ENCODE measurements at places on chromosomes 7 and 10.

GRCh38 chr7:99984593-99984992, 8.8 kb upstream of the AZGP1 start:
- no peak for DNase-seq

DNA sequence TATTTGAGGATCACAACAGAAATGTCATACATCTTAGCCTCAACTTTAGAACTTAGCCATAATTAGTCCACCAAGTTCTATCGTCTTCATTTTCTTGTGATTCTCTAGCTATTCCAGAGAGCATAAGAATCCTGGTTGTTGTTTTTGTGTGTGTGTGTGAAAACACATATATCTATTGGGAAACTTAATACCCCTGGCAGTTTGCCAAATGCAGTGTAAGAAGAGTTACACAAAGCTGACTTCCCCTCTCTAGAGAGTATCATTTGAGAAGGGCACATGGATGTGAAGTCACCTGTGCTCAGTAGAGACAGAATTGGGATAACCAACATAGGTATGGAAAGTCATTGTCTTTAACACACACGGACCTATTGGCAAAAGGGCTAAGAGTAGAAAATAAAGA, 19.3 kb downstream of the FOXI2 start:
- no peak for DNase-seq

GRCh38 chr7:44046321-44047061, 2.0 kb downstream of the DBNL start:
- DNase-seq, result no peak

- no peak for DNase-seq
Observed at GRCh38 chr10:62691336-62691735, 113.2 kb upstream of the ADO start.

- DNase-seq, result no peak
Observed at GRCh38 chr7:138665249-138665648, 35.9 kb downstream of the SVOPL start.

- no peak for DNase-seq
Observed at GRCh38 chr10:15378569-15378968, 7.5 kb upstream of the FAM171A1 start.

DNA sequence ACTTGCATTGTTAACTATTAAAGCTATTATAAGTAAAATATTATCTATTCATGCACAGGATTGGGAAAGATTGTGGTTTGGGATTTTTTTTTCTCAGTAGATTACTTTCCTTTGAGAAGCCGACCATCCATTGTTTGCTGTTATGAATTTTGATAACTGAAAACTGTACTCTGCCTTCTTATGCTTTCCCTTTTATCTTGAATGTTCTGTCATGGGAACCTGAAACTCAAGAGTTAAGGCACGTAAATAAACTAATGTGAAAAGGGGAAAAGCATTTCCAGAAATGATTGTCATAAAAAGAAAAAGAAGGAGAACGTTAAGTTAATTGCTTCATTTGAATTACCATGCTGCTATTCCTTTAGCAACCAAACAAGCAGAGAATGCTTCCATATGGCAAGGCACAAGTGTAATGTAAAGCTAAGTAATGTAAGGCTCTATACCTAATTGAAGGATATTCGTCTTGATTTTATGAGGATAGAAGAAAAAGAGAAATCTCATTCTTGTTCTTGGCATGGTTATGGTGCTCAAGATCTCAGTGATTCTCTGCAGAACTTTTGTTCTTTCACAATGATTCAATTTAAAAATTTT, 370.8 kb downstream of the AUTS2 start:
- DNase-seq, result no peak

DNA sequence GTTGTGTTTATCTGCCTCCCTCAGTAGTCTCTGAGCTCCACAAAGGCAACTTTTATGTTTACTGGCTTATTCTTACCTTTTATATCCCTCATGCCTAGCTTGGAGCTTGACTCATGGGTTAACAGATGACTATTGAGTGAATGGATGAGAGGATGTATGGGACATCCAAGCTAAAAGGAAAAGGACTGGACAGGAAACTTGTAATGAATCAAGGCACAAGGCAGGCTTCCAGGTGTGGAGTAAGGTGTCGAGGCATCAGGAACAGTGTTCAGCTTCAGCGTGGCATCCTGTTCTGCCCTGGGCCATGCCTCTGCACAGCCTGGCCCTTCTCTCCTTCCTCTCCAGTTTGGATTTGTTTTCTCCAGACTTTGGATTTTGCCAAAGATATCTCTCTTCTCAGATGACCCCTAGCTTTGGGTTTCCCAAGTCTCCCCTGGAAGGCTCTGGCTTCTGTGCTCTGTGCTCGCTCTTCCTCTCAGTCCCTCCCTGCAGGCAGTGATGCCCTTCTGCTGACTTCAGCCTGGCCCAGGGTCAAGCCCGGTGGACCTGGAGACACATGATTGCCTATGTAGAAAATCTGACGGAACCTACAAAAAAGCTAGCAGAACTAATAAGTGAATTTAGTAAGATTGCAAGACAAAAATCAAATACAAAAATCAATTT, 367.3 kb downstream of the CXCL12 start:
- DNase-seq, result no peak

GRCh38 chr10:60149003-60149402, 240.7 kb downstream of the ANK3 start:
- DNase-seq, result no peak

GRCh38 chr7:20661884-20662283, 46.4 kb downstream of the ABCB5 start:
- no peak for DNase-seq

DNA sequence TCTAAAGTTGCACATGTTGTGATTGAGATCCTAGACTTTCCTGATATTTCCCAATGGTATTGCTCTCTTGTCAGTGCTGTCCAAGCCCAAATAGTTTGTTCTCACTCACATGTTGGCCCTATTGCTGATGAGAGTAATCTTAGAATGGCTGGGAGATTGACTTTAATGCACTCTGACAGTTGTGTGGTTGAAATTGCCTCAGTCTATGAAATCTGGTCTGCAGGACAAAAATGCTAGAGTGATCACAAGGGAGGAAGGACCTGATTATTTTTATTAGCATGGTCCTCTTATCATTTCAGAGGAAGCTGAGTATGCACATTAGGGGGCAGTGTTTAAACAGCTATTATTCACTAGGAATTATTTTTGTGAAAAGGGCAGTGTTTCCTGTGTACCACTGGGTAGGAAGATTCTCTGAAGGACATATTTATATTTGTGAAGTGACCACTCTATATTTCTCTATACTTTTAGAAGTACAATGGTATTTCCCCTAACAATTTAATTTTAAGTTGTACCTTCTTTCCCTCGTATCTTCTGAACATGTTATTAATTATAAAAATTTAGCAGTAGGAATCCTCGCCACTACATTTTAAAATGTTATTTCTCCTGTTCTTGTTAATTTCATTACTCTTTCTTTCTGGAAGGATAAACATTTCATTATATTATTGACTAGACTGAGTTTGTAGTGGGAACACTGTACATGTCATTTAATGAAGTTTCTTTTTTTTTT, 64.4 kb downstream of the SUGCT start:
- DNase-seq, result no peak

GRCh38 chr7:84191261-84191660, 3.3 kb downstream of the SEMA3A start:
- DNase-seq, result no peak

DNA sequence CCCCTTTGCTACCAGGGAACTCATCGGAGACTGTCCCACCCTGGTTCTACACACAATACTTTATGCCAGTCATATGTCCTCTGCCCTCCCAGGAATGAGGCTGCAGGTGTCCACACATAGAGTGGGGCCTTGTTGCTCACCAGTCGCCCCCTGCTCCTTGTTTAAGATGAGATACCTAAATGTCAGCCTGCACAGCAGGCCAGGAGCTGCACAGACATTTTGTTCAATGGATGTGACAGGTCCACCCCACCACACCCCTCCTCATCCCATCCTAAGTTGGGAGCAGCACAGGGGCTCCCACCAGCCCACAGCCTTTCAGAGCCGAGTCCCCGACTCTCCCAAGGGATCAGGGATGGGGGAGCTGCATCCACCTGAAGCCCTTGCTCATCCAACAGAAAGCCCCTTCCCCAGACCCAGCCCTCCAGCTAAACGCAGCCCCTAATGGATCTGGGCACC, 6.2 kb upstream of the GRID1 start:
- no peak for DNase-seq

GRCh38 chr7:85528581-85528980, 341.7 kb upstream of the SEMA3D start:
- no peak for DNase-seq

DNA sequence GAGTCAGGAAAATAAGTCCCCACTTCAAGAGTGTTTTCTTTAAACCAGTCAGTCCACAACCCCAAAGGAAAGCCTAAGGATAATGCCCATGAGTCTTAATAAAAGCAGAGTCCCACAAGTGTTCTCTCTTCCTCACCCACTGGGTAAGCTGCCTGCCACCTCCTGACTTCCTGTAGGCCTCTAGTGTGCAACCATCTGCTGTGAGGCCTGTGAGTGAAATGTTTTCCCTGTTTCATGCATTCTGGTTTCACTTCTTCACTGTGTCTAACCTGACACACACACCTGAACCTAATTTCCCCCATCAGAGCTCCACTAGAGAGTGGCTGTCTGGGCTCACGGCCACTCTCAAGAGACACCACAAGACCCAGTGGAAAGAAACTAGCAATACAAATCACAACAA, 38.9 kb upstream of the GDF10 start:
- peak; percentile 61 for DNase-seq

DNA sequence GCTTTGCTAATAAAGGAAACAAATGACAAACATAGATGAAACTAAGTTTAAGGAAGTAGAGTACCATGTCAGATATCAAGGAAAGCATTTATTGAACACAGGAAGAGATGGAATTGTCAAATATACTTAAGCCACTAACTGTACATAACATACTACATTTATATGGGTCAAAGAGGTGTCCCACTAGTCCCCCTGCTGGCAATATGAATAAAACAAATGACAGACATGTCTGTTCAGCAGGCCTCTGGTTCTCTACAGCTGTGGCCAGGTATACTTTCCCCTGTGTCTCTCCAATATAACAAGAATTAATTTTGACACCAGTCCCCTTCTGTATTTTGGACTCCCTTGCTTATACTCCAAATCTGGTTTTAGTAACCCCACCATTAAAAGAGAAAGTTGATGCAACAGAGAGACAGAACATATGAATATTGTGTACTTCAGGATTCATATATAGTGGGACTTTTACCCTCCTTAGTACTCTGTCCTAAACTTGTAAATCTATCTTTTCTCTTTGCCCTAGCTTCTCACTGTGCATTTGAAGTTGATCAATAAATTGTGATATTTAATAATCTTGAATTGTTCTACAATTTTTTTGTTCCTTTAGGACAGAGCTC, 42.9 kb downstream of the CD36 start:
- DNase-seq, result peak; percentile 10

- DNase-seq, result peak; percentile 81
Observed at GRCh38 chr10:124688889-124689670, 55.1 kb downstream of the FAM53B start.

GRCh38 chr7:9719303-9719702, 1254.4 kb upstream of the PHF14 start:
- no peak for DNase-seq

DNA sequence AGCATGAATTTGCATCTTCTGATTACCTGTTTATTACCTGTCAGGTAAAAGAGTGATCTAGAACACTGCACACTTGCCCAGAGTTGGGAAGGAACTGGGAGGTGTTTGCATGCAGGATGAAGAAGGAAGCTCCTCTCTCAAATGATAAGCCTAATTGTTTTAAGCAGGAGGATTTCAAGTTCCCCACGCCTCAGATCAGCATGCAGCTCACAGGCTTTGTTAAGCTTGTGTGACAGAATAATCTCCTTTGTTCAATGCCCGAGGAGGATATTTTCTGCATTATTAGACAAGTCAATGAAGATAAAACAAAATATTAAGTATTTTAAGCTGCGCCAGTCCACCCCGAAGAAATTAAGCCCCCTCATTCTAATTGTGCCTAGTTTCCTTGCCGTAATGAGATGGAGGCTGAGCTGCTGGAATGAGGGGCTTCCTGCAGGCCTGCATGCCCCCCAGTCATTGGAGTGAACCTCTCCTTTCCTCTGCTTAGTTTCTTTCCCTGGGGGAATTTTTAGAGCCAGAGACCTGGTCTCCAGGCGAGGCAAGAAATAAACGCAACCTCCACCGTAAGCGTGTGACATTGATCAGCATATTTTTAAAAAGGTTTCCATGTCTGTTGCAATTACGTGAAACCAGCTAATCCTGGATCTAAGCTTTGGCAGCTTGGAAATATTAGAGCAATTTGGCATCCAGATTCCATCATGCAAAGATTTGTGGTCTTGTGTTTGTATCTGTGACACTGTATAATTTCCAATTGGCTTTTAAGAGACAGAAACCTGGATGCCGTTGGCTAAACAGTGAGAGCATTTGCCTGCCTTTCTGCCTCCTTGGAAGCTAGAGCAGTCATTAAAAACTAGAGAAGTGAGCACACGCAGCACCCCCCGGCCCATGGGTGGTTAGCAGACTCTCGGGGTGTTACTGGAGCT, 376.0 kb downstream of the GALNT17 start:
- DNase-seq, result no peak

- DNase-seq, result no peak
Observed at GRCh38 chr7:135975166-135975565, 2.0 kb downstream of the MTPN start.

DNA sequence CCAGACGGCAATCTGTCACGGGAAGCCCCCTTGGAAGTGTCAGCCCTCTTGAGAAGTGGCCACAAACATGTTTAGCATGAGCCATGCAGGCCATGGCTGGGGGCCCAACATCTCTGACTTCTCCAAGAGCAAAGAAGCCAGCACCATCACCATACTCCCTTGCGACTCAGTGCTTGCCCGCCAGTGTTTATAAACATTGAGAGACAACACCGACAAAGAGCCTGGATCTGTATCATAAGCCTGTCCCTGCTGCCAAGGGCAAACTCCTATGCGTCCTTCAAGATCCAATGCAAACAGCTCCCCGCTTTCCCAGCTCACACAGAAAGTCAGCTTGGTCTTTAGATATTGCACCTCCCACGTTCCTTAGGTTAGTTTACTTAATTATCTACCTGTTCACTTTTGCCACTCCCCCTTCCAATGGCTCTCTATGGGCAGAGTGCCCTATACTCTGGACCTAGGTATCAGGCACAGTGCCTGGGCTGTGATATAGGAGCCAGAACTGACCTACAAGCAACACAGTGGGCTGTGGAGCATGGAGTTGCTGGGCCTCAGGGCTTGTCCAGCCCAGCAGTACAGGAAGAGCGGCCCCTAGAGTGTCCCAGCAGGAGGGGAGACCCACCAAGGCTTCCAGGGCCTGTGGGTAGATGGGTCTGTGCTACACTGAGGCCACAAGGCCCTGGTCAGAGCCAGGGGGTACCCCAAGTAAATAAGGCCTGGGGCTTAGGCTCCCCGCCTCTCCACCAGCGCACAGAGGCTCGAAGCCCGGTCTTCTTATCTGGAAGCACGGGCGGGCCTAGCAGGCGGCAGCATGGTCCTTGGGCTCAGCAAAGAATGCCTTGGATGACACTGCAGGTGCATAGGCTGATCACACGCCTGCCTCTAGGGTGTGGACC, 37.7 kb downstream of the CAMK2B start:
- DNase-seq, result no peak

Measured in GM20000 (cell line).